Nephron progenitor cell (in vitro differentiated cells): ENCODE measurements at places on chromosomes 4 and X.

- DNase-seq: no peak
Observed at GRCh38 chrX:146906166-146906565, 91.6 kb upstream of the CXorf51A start.

GRCh38 chr4:36111172-36111571 lies 133.1 kb downstream of the ARAP2 start:
- no peak for DNase-seq

GRCh38 chrX:105189093-105189492 lies 31.4 kb downstream of the TEX13A start:
- DNase-seq: no peak

DNA sequence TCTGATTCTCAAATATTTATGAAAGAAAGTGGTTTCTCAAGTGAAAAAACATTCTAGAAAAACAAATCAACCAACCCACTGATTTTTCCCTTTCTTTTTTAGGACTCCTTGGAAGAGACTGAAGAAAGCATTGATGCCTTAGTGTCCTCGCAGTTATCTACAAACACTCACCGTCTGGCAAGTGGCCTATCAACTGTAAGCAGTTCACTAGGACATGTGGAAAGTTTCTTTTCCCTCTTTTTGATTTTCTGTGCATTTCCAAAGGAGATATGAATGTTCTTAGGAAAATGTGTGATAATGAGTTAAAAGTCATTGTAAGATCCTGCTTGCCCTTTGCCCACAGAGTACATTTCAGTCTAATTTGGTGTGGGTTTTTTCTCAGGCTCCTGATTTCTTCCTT lies 95.9 kb downstream of the SYTL5 start:
- no peak for DNase-seq

GRCh38 chr4:54677416-54677815 lies 19.7 kb downstream of the KIT start:
- no peak for DNase-seq

GRCh38 chr4:108006361-108006760 lies 16.7 kb downstream of the HADH start:
- no peak for DNase-seq
